GM13976 (cell line): ENCODE measurements at places on chromosomes 7 and 10.

- DNase-seq = no peak
These were observed 101.9 kb upstream of the PIP4K2A start for GRCh38 chr10:22816298-22816653.

DNA sequence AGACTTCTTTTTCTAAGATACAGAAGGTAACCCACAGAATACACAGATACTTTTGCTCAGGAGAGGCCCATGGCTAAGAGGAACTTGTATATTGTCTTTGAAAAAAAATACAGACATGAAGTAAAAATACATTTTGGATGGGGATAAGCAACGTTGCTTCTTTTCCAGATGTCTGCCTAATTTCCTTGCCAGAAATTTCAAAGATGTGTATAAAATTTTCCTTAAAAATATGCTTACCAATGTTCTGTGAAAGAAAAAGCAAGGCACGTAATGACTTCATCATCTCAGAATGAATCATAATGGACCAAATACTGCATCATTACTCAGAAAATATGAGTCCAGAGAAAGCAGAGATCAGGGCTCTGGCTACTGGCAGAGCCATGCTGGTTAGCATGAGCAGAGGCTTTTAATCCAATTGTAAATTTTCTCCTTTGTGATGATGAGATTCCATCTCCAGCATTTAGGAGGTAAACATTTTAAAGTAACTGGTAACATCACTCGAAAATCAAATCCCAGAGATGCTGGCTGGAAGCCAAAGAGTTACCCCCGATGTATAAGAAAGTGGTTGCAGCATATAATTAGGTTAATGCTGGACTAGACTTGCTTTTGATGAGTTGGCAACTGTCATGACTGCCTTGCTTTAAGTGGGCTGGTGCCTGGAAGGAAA is 272.5 kb downstream of the SEMA3A start:
- no peak for DNase-seq

- no peak for DNase-seq
These were observed 326.8 kb upstream of the NRG3 start for GRCh38 chr10:81548160-81548559.

DNA sequence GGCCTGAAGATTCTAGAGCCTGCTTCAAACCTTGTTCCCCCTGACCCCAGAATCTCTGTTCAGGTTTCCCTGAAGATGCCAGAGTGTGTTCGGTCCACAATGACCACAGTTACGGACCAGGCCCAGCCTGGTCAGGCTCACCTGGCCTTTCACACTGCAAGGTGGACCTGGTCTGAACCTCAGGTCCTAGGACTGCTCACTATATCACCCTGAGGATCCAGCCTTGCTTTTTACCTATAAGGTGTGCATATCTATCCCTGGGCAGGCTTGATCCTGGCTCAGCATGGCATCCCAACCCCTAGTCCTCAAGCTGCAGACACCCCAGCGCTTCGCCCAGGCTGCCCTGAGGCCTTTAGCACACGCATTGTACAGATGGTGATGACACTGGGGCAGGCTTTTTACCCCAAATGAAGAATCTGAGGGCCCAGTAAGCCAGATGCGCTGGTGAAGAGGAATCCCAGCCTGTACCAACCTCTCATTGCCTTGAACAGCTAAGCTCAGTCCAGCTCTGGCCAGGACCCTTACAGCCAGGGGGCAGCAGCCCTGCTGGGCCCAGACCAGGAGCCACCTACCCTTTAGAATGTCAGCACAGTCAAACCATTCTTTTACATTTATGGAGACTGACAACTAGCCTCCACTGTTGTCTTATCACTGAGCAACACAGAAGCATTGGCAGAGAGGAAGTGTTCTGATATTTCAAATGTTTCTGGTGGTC is 28.0 kb downstream of the MAT1A start:
- DNase-seq = no peak

DNA sequence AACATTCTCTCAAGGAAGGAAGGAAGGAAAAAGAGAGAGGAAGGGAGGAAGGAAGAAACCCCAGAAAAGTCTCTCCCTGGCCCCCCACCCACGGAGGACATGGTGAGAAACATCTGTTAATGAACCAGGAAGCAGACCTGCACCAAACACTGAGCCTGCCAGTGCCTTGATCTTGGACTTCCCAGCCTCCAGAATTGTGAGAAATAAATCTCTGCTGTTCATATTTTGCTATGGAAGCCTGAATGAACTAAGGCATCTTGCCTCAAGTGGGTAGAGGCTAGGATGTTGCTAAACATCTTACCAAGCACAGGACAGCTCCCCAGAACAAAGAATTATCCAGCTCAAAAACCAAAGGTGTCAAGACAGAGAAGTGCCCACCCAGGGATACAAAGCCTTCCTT is 19.1 kb downstream of the LRRC20 start:
- no peak for DNase-seq

DNA sequence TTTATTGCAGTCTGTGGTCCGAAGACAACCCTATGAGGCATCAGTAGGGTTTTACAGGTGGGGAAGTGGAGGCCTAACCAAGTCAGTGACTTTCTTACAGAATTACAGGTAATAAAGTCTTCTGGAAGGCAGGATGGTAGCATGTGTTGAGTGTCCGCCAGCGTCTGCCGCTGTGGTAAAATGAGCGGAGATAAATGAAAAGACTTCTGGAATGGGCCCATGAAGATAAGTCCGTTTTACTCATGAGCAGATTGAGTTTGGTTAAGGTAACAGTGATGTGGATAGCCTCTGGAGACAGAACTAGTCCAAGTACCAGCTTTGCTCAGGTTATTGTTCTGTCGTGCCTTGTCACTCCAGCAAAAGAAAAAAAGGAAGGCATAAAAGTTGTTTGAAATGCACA is 966 bp downstream of the FBH1 start:
- DNase-seq = no peak

DNA sequence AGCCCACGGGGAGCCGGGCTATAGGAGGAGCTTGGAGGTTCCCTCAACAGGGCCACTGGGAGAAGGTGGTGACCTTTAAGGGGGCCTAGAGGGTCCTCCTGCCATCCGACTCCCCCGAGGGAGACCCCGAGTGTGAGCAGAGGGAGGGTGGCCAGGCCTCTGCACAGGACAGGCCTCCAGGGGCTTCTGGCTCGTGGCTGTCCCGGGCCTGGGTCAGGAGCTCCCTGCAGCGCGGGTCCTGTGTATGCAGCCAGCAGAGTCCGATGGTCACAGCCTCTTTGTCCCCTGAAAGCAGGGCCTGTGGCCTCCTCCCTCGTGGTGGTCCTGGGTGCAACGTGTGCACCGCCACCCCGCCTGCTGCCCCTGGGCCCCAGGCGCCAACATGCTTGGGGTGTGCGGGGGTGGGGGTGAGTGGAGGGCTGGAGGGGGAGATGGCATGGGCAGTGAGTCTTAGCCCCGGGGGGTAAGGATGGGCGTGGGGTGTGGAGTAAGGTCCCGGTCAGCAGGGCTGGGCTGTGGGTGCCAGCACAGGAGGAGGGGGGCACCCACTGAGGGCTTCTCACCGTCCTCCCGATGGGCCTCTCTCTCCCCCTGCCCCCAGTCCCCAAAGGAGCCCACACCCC is 27.1 kb downstream of the UNCX start:
- DNase-seq = no peak

- no peak for DNase-seq
These were observed 25.8 kb downstream of the EMX2 start for GRCh38 chr10:117568334-117568733.

DNA sequence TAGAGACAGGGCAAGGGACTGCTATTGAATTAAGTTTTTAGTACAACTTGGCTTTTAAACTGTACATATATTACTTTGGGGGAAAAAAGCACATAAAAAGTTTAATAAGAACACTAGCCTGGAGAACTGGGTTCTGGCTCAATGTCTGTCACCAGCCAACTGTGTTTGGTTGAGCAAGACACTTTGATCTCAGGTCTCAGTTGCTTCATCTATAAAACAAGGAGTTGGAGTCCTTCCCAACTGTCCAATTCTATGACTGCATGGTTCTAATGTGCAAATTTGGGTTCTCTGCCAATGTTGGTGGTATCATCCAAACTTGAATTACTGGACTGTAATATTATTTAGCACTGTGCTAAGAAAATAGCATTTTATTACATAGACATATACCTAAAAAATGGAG is 50.3 kb downstream of the ATXN7L1 start:
- DNase-seq = no peak

GRCh38 chr10:27345455-27345920 is 104.9 kb upstream of the ACBD5 start:
- no peak for DNase-seq

DNA sequence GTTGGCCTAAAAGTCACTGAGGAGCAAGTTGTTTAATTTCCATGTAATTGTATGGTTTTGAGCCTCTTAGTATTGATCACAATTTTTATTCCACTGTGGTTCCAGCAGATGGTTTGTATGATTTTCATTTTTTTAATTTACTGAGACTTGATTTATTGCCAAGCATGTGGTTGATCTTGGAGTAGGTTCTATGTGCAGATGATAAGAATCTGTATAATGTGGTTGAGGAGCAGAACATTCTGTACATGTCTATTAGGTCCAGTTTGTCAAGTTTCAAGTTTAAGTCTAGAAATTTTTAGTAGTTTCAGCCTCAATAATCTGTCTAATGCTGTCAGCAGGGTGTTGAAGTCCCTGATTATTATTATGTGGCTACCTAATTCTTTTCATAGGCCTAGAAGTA is 22.7 kb upstream of the ZWINT start:
- no peak for DNase-seq

DNA sequence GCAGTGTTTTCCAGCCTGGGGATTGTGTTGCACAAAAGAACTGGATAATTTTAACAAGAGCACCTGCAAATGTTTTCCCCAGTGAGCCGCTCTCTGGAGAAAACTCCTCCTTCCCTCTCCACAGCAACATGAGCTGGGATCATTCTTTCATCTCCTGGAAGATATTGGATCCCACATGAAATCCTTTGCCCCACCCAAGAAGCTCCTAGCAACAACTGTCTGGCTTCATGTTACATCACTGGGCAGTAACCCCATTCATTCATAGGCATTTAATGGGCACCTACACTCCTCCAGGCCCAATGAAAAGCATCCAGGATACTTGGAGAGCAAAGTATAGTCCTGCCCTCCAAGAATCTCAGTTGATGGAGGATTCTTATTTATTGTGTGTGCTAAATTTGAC is 27.2 kb downstream of the LSM5 start:
- DNase-seq = no peak

- DNase-seq = no peak
These were observed 119.8 kb downstream of the FAM107B start for GRCh38 chr10:14654821-14655382.

GRCh38 chr7:86647385-86648094 is 3.8 kb downstream of the GRM3 start:
- DNase-seq = no peak

DNA sequence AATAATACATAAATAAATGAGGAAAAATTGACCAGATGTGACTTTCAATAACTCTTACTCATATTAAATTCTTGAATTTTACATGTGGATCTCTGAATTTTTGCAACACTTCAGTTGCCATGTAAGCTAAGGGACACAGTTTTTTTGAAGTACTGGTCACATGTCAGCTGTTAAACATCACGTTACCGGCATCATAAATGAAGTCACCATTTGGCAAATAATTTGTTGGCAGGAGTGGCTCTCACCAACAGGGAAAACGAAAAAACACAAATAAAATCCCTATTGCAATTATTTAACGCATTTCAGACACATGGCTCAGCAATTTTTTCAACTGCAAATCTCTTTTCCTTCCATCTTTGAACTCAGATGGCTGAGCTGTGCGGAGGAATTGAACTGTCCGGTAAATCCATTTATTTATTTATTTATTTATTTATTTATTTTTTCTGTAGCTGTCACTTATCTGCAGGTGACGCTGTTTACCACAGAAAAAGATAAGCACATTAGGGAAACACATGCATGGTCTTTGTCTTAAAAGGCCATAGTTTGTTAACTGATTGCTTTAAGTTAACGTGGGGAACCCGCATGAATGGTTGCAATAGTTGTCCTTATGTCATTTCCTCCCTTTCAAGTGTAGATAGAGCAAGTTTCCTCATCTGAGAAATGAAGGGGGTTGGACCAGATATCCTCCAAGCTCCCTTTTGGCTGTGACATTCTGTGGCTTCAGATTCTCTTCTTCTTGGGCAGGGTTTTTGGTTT is 64.7 kb upstream of the JAZF1 start:
- no peak for DNase-seq

DNA sequence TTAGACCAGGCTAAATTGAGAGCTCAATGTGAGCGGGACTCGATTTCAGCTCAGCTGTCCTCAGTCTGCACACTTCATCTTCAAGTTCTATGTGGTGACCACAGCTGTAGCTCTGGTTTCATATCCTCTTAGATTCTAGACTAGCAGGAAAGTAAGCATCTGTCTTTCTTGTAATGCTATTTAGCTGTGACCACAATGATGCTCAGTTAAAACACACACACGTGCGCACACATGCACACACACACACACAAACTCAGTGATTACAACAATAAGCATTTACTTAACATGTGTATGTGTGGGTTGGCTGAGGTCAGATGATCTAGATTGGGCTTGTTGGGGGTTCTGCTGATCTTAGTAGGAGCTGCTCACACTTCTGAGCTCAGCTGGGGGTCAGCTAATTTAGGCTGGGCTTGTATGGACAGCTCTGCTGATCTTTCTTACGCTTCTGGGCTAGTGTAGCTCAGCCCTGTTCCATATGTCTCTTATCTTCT is 82.5 kb downstream of the ZNF365 start:
- peak; percentile 60 for DNase-seq

GRCh38 chr7:44565795-44566559 is 7.7 kb downstream of the DDX56 start:
- DNase-seq = no peak
